ENCODE measurements at places on chromosomes 16 and 17.

GRCh38 chr17:37729905-37730304 is 15.0 kb downstream of the HNF1B start:
- DNase-seq, result no peak

GRCh38 chr16:74186561-74186971 is 110.0 kb upstream of the PSMD7 start:
- DNase-seq, result no peak

- no peak for DNase-seq
Observed at GRCh38 chr17:57638284-57638683, 106.8 kb downstream of the CCDC182 start.

- no peak for DNase-seq
Observed at GRCh38 chr17:28468781-28469180, 4.7 kb upstream of the SLC13A2 start.

GRCh38 chr17:82587234-82588086 is 60.8 kb downstream of the WDR45B start:
- DNase-seq, result no peak

DNA sequence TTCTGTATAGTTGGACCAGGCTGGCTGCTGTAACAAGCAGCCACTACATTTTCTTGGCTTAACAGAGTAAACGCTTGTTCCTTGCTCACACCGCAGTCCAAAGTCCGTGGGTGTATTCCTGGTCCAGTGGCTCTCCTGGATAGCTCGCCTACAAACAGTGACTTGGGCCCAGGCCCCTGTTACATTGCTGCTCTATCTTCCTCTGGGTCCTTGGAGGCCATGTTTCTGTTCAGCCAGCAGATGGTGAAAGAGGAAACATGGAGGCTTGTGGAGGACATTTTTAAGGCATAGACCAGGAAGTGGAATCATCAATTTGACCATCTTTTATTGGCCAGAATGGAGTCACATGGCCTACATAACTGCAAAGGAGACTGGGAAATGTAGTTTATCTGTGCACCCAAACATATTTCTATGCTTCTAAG is 55.1 kb downstream of the ATP2C2 start:
- DNase-seq, result no peak

DNA sequence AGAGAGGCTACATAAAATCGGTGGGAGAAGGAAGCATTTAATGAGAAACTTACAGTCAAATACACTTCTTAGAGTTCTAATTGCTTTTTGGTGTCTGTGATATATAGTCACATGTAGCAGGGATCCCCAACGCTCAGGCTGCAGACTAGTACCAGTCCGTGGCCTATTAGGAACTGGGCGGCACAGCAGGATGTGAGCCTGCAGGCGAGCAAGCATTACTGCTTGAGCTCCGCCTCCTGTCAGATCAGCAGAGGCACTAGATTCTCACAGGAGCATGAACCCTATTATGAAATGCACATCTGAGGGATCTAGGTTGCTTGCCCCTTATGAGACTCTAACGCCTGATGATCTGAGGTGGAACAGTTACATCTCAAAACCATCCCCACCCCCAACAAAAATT is 158.5 kb downstream of the TANC2 start:
- no peak for DNase-seq
